NK-92 treated with Interleukin-12 subunit alpha and Interleukin-12 subunit beta, amount 100 ng/mL, for 24 hours (cell line): ENCODE measurements at places on chromosomes 4 and X.

DNA sequence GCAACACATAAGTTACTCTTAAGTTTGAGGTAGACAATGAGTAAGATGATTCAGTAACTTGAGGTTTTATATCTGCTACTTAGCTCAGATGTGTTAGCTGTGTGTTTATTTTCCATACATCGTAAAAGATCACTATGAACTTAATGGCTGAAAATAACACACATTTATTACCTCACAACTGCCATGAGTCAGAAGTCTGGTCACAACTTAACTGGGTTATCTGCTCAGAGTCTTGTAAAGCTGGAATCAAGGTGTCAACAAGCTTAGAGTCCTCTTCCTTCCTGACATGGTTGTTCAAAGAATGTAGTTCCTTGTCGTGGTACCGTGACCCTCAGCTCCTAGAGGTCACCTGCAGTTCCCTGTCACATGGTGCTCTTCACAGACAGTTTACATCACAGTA, 204.9 kb upstream of the MAGEB2 start:
- no peak for DNase-seq

- DNase-seq = no peak
Observed at GRCh38 chr4:18342847-18343246, 321.3 kb upstream of the LCORL start.

- DNase-seq = no peak
Observed at GRCh38 chr4:23233596-23233995, 540.9 kb downstream of the GBA3 start.

GRCh38 chr4:99586797-99587196, 12.2 kb downstream of the MTTP start:
- no peak for DNase-seq

GRCh38 chr4:112418092-112418491, 97.9 kb downstream of the NEUROG2 start:
- DNase-seq = no peak

GRCh38 chr4:39883646-39884045, 94.1 kb downstream of the PDS5A start:
- no peak for DNase-seq

- no peak for DNase-seq
Observed at GRCh38 chr4:29046186-29046585, 1674.0 kb upstream of the PCDH7 start.

DNA sequence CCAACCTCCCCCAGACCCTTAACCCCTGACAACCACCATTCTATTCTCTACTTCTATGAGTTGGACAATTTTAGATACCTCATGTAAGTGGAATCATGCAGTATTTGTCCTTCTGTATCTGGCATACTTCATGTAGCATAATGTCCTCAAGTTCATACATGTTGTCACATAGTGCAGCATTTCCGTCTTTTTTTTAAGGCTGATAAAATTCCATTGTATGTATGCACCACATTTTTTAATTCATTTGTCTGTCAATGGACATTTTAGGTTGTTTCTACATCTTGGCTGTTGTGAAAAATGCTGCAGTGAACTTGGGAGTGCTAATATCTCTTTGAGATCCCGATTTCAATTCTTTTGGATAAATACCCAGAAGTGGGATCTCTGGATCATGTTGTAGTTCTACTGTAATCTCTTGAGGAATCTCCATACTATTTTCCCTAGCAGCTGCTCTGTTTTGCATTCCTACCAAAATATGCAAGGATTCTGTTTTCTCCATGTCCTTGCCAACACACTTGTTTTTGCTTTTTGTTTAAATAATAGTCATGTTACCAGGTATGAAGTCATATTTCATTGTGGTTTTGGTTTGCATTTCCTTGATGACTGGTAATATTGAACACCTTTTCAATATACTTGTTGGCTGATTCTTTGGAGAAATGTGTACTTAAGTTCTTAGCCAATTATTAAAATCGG, 48.8 kb upstream of the ADAD1 start:
- no peak for DNase-seq

DNA sequence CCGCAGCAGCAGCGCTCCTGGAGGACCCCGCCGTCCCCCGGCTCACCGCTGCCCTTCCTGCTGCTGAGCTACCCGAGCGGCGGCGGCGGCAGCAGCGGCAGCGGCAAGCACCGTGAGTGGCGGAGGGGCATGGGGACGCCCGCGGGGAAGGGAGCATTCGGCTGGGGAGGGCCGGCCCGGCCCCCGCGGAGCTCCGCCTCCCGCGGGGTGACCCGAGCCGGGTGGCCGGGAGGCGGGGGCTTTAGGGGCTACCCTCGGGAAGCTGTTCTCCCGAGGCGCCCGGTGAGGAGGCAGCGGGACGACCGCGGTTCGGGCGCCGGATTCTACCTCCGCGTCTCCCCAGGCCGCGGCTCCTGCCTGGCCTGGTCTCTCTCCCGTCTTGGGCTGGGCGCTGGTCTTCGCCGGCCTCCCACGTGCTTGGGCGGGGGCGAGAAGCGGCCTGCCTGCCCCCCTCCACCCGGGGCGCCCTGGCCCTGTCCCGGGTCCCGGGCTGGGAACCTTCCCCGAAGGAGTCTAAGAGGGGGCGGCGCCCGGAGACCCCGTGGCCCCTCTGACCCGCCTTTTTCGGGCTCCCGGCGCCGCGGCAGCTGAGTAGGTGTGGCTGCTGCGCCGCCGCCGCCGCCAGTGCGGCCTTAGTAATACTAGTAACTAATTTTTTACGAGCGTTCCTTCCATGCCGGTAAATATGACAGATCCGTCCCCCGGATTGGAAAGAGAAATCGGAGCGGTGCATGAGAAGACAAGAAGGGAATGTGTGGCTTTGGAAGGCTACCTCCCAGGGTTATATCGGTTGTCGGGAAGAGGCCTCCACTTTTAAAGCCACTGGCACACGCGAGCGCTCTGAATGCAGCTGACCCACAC, 16.4 kb upstream of the RUFY3 start:
- peak; percentile 54 for DNase-seq

DNA sequence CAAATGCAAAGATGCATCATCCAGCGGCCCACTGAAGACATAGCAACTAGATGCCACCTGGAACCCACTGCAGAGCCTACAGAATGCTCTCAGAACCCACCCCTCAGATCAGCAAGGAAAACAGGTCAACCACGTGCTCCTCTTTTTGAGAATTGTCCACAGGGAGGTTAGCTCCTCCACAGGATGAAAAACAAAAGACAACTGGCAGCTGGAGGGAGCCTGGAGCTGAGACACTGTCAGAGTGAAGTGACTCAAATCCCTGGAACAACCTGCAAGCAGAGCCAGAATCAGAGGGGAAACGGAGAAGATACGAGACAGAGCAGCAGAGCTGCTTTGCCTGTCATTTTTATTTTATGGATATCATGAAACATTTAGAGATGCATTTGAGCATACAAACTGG, 277.6 kb downstream of the GASK1B start:
- DNase-seq = no peak

DNA sequence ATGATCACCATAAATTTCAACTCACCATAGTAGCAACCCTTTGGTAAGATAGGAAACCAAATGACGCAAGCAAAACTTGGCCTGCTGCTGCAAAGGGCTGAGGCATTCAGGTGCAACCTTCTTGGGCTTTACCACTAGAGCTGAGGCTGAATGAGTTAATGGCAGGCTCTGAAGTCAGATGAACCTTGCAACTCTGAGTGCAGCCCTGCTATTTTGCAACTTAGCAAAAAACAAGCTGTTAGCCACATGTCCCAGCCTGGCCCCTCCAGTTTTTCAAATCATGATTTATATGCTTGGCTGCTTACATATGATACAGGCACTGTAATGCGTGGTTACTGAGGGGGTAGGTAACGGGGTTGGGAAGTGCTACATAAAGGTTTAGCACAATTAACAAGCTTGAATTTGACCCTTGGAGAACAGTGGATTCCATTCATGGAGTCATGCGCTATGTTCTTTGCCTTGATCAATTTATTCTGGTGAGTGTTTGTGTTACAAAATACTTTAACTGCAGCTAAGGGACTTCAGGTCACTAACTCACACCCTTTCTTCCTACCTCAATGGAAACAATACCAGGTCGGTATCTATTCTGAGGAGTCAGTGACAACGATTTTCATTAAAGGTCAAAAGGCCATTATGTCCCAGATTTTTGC, 80.5 kb upstream of the PPARGC1A start:
- DNase-seq = no peak

DNA sequence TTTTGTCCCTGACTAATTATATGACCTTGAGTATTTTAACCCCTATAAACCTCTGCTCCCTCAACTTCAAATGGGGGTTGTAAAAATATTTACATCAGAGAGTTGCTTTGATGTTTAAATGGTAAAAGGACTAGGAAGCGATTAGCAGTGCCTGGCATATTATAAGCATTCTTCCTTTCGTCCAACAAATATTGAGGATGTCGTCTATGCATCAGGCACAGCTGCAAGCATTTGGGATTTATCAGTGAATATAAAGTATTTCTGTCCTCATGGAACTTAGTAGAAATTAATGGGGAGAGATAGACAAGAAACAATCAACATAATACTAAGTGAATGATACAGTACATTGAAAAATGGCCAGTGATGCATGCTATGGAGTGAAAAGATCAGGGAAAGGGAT, 115.5 kb upstream of the EDNRA start:
- DNase-seq = no peak

DNA sequence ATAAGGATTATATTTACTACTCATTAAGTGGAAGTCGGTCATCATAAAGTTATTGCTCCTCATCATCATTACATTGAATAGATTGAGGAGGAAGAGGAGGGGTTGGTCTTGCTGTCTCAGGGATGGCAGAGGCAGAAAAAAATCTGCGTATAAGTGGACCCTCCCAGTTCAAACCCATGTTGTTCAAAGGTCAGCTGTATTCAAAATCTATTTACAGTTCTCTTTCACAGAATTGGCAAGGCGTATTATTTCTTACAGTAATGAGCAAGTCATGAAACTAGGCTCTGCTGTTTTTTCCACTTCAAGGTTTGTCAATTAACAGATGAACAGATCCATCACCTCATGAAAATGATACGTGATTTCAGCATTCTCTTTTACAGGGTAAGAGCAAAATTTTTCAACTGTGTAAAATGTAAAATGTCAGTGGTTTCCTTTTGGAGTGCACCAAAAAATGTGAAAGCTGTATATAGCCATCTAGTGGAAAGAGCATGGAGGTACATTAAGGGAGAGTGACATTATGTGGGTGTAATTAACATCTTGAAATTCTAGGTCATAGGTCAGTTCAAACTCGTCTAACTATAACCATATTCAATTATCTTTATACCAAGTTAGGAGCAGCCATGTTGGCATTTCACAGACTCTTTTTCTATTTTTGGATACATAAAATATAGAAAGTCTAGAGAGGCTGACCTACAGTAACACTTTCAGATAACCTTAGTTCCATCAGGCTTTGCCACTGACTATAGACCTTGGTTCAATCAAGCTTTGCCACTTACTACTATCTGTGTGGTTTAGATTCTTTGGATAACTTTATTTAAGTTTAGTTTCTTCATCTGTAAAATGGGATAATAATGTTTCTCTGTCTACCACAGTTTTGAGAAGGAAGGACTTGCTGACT, 30.1 kb downstream of the NEIL3 start:
- no peak for DNase-seq

DNA sequence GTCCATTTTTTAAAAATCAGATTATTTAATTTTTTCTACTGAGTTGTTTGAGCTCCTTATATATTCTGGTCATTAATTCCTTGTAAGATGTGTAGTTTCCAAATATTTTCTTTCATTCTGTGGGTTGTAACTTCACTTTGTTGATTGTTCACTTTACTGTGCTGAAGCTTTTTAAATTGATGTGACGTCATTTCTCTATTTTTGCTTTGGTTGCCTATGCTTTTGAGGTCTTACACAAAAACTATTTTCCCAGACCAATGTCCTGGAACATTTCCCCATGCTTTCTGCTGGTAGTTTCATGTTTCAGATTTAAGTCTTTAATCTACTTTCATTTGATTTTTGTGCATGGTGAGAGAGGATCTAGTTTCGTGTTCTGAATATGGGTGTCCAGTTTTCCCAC, 753.6 kb downstream of the TRIML1 start:
- DNase-seq = no peak

GRCh38 chr4:123893011-123893981, 496.7 kb downstream of the SPRY1 start:
- no peak for DNase-seq

DNA sequence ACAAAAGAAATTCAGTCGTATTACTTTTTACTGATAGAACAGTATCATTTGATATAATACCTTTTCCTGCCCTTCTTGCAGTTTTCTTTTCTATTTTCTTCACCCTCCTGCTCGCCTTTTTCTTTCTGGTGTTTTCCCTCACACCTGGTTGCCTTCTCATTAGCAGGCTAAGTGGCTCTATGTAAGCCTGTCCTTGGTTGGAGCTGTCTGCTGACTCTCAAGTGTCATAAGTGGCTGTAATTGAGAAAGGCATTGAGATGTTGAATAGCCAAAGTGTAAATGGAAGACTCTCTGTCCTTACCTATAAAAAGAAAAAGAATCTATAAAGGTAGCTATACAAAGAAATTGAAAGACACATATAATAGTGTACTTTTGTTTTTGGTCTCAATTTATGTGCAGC, 180.7 kb downstream of the ADGRL3 start:
- no peak for DNase-seq

- no peak for DNase-seq
Observed at GRCh38 chr4:90495211-90495610, 368.0 kb downstream of the CCSER1 start.

DNA sequence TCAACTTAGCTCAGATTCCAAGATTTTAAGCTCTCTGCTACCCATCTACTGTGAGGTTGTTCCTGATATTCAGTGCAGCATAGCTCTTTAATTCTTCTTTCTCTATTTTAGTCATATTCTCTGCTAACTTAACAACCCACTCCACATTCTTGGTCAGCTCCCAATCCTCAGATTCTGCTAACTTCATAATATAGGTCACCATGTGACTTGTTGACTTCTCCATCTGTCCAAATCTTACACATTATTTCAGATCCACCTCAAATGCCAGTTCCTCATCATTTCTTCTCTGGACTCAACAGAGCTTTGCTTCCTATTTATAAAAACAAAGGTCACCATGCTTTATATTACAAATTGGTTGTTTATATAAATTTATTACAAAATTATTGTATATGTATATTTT, 29.3 kb upstream of the RXFP1 start:
- DNase-seq = no peak

DNA sequence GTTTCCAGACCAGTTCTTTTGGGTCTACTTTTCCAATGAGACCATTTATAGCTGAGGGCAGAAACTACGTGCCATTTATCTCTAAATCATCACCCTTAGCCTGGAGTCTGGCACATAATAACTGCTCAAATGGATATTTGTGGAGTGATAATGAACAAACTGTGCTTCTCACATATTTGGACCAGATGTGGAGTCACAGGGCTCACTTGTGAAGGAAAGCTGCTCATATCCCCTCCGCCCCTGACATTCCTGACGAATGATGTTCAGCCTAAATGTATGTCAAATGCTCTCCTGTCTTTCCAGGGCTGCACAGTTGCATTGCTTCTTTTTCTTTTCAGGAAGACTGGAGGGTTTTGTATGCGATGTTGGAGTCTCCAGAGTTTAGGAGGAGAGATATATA, 110.1 kb downstream of the GBA3 start:
- DNase-seq = no peak

- no peak for DNase-seq
Observed at GRCh38 chr4:155005395-155006090, 202.9 kb upstream of the NPY2R start.

DNA sequence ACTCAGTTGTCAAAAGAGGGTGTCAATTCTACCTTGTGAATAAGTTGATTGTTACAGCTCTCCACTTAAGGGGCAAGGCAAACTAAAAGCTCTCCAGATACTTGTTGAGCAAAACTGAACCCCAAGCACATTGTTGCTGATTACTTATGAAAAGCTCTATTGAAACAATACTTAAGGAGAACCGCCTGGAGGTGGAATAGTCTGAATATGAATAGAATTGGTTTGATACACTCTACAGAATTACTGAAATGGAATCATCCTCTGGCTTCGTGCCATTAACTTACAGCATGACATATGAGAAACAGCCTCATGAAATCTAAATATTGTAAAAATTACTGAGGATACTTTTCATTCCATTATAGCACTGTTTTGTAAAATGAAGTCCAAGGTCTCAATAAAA, 127.0 kb upstream of the SH3RF1 start:
- no peak for DNase-seq
